ENCODE measurements at places on chromosomes 13 and 19.
A peak's percentile ranks its signal among the peaks of the same experiment; 100 is the strongest.

- DNase-seq, result no peak
These were observed 1.9 kb upstream of the GMIP start for GRCh38 chr19:19645233-19645870.

DNA sequence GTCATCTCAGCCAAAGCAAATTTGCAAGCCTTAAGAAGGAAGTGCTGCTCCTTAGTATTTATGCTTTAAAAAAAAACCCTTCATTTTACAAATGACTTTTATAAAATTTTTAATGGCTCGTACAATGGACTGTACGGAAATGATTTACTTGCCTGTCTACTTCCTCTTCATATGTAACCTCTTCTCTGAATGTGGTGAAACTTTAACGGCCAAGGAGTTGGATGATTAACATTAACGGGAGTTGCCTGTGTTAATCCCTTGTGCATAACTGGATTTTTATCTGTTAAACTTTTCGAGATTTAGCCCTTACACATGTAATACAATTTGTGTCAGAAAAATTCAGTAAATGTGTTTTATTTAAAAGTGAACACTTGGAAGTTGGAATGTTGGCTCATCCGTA is 429.4 kb downstream of the TBC1D4 start:
- DNase-seq, result no peak

DNA sequence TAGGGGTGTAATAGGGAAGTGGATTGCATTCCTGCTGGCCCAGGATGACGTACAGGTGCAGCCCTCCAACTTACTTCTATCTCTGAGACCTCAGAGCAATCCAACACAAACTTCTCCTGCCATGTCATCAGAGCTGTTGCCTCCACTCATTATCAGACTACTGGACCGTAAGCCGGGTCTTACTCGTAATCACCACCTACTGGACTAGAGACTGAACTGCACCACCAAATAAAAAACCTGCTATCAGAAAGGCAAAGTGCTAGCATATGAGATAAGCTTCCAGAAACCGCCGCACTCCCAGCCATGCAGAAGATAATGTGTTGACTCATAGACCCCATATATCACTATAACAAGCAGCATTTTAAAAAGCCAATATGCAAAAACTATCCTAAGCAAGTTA is 102.0 kb downstream of the SLITRK1 start:
- DNase-seq, result no peak

- DNase-seq, result no peak
These were observed 885.2 kb downstream of the PCDH9 start for GRCh38 chr13:66344805-66345517.

GRCh38 chr19:47541518-47541917 is 26.7 kb upstream of the NAPA start:
- DNase-seq, result no peak

GRCh38 chr13:59846845-59847620 is 316.7 kb downstream of the DIAPH3 start:
- no peak for DNase-seq

DNA sequence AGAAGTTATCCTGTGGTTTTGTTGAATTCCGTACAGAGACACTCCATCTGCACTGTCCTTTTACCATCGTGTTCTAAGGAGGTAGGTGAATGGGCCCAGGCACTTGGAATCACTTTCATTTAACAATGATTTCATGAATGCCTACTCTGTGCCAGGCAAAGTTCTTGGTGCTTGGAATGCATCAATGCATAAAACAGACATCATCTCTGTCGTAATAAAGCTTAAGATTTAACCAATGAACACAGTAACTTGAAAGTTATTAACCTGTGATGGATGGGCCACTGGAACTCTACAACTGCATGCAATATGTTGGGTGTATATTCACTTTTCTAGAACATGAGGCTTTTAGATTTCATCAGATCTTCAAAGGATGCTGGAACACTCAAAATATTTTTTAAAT is 14.1 kb upstream of the STARD13 start:
- DNase-seq, result no peak

- no peak for DNase-seq
These were observed 2.9 kb upstream of the CYP2F1 start for GRCh38 chr19:41111296-41111695.

DNA sequence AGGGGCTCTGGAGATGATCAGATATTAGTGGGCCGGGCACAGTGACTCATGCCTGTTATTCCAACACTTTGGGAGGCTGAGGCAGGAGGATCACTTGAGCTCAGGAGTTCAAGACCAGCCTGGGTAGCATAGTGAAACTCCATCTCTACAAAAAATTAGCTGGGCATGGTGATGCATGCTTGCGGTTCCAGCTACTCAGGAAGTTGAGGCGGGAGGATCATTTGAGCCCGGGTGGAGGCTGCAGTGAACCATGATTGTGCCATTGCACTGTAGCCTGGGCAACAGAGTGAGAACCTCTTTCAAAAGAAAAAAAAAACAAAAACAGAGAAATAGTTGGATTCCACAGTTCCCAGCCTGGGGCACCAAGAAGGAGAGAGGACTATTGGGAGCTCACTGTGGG is 17.9 kb upstream of the SHFL start:
- DNase-seq, result no peak

DNA sequence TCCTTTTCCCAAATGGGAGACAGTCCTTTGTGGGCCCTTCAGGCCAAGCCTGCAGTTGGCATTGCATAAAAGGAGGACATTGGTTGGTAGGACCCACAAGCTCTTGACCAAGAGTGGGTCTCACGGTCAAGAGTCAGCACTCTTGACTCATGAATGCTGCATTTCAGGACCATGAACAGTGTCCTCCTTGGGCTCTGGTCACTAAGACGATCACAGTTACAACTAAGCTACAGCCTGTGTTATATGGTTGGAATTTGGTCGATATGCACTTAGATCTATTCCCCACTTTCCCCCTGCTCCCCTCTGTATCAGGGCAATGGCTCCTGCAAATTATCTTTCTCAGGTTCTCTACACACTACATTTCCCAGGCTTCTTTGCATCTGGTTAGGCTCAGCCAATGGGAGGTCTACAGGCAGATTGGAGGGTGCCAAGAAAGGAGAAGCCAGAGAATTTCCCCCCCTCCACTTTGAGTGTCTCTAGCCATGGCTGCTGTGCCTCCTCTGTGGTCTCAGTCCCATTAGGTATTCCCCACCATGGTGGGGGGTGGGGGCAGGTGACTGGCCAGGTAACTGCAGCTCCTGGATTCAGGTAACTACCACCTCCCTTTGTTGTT is 3.1 kb upstream of the OLFM2 start:
- no peak for DNase-seq

DNA sequence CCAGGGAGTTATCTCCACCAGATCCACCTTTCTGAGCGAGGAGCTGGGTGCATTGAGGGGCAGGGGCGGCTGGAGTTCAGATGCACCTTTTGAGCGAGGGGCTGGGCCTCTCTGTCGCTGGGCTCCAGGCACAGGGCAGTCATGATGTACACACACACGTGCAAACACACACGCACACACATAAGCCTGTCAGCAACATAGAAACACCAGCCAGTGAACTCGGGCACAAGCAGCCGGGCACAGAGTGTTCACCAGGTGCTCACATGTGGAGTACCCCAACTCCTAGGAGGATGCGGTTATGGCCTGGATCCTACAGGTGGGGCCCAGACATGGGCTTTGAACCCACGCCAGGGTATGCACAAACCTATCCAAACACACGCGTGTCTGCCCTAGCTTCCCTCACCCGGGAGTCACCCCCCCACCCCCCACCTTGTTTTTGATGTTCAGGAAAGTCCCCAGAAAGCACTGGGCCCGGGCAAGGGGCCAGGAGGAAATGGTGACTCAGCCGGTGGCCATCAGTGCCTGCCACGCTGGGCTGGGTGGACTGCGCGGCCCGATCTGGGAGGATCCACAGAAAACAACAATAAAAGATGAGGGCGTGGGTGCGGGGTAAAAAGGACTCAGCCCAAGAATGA is 13.3 kb downstream of the ARRDC2 start:
- peak; percentile 76 for DNase-seq
